ENCODE measurements at places on chromosomes 6 and 20.

DNA sequence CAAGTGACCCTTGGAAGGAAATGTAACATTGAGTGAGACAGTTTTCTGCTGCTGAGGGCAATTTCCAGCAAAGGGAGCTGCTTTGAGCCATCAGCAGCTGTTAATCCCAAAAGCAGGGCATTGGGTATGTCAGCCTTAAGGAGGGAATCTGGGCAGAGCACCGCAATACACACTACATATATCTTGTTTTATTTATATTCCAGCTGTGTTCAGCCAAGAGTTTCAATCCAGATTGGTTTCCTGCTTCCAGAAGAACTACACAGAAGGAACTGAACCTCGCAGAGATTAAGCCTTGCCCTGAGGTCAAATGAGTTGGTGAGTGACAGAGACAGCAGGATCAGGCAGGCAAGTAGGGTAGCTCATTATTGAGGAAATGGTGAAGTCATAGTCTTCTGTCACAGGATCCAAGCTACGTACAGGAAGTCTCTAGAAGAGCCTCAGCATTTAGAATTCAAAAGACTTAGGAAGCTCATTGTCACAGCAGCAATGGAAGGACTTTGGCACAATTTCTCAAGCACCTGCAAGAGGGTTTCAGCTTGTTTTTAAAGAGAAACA lies 109.9 kb upstream of the HEY2 start:
- DNase-seq, result no peak

- peak; percentile 7 for DNase-seq
Observed at GRCh38 chr6:124432620-124433019, 529.6 kb upstream of the RNF217 start.

DNA sequence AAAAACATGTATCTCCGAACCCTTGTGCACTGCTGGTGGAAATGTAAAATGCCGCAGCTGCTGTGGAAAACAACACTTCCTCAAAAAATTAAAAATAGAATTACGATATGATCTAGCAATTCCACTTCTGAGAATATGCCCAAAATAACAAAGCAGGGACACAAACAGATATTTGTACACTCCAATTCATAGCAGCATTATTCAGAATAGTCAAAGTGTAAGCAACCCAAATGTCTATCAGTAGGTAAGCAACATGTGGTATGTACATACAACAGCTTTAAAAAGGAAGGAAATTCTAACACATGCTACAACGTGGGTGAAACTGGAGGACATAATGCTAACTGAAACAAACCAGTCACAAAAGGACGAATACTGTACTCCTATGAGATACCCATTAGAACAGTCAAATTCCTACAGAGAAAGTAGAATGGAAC lies 5.7 kb upstream of the RAB5IF start:
- DNase-seq, result peak; percentile 62

DNA sequence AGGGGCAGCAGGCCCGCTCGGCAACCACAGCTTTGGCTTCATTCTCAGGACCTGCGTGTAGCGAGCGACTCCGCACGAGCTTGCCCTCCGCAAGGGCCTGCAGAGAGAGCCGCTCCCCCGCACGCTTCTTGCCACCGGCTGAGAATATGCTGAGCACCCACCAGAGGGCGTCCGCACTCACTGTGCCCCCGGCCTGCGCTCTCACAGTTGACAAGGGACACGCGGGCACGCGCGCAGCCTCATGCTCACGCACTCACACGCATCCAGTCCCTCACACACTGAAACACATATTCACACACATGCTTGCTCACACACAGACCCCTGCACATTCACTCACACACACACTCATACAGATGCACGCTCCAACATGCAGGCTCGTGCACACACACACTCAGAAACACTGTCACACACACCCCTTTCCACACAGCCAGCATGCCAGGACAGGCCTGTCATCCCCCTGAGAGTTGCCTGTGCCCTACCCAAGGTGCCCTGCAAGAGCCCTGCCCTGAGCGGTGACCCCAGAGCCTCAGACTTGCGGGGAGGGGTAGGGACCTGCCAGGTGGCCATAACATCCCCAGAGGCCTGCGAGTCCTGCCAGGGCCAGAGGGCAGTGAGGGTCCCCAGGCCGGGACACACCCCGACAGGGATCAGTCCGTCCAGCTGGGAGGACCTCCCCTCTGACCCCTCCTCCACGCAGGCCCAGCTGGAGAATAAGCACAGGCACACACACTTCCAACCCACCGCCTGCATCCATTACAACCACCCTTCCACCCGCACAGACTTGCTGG lies 174.1 kb downstream of the BMP7 start:
- DNase-seq, result peak; percentile 83

DNA sequence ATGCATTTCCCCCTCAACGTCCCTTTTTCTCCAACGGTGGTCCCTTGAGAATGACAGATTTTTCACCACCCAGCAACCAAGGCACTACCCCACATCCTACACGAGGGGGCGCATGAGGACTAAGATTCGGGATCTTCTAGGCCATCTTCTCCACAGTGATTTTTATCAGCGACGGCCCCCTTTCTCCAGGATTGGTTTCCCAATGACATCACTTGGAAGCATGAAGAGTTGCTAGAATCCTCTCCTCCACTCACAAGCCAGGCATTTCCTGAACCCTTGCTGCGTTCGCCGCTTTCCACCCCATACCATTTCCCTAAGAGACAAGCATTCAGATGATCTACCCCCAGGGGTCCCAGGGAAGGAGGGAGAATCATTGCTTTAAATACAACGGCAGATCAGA lies 252.0 kb downstream of the HIVEP2 start:
- peak; percentile 70 for DNase-seq

GRCh38 chr6:2354138-2354491 lies 108.7 kb upstream of the GMDS start:
- no peak for DNase-seq

- no peak for DNase-seq
Observed at GRCh38 chr6:42236682-42237473, 19.2 kb upstream of the MRPS10 start.

DNA sequence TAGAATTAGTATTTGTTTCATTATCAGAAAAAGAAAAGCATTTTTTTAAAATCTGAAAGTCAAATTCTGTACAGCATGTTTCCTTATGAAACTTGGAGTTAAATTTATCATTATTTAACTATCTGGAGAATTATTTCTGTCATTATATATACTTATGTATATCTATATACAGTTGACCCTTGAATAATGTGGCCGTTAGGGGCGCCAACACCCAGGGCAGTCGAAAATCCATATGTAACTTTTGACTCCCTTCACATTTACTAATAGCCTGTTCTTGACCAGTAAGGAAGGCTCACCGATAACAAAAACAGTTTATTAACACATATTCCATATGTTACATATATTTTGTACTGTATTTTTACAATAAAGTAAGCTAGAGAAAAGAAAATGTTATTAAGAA lies 341.2 kb downstream of the ADGRB3 start:
- no peak for DNase-seq
